Stimulated activated memory B cell treated with anti-CD40 and anti-IgM and Interleukin-4, amounts not matched to agents 10 μg/mL and 1 μg/mL and 100 μg/mL, for 72 hours (primary cell): ENCODE measurements at places on chromosomes 5 and 9.

DNA sequence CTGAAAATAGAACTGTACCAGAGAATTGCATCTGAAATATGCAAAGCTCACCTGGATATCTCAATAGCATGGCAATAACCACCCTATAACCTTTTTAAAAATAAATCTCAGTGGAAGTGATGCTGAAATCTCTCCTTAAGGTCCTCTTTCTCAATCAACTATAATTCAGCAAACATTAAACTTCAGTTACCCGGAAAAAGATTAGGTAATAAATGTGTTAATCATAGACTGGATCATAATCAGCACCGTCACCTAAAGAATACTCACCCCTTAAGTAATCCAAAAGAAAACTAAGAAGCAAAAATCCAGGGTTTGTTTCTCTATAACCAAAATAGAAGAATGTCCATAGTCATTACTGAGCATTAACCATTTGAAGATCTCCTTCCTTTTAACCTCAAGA lies 44.3 kb upstream of the DENND4C start:
- H3K27me3 ChIP-seq = no peaks in the 10 kb centered on the region
- H3K4me1 ChIP-seq = peaks cover 11% of the 10 kb centered on the region

DNA sequence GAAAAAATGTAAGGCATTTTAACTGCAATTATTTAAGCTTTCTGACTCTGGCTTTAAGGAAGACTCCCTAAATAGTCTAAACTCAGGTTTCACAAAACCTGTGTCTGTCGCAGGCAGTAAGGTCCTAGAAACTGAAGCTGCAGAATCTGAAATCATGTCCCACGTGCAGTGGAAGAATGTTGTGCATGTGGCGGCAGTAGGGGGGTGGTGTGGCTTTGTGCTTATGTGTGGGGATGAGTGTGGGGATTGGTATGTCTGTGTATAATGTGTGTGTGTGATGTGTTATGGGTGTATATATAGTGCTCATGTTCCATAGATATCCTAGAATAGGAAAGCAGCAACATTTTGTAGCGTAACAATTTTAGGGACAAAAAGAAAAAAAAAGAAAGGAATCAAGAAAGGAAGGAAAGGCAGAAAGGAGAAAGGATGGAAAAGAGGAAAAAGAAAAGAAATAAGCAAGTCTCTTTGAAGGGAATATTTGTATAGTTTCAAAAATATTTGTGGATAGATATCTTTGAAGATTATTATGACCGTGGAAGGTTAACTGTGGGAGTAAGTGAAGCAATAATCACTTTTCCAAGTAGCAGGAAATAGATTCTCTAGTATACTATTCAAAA lies 6.6 kb downstream of the ANKDD1B start:
- H3K4me3 ChIP-seq = no peak overlapping the region
- H3K36me3 ChIP-seq = no peaks in the 10 kb centered on the region
- no peak overlapping the region for H3K27ac ChIP-seq

GRCh38 chr5:80269991-80270438 lies 14.2 kb upstream of the SERINC5 start:
- ATAC-seq = no peak
- H3K4me1 ChIP-seq = peaks cover 6% of the 10 kb centered on the region
- H3K4me3 ChIP-seq = no peak overlapping the region
- H3K27me3 ChIP-seq = no peaks in the 10 kb centered on the region
- H3K36me3 ChIP-seq = no peaks in the 10 kb centered on the region
- H3K27ac ChIP-seq = no peak overlapping the region

DNA sequence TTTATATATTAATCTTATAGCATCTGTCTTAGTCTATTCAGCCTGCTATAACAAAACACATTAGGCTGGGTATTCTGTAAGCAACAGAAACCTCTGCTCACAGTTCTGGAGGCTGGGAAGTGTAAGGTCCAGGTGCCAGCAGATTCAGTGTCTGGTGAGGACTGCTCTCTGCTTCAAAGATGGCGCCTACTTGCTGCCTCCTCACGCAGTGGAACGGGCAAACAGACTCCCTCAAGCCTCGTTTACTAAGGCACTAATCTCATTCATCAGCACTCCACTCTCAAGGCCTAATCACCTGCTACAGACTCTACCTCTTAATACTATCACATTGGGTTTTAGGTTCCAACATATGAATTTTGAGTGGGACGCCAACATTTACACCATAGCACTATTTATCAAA lies 5.2 kb upstream of the TBC1D2 start:
- H3K4me1 ChIP-seq = peaks cover 7% of the 10 kb centered on the region
- no peak for ATAC-seq
- H3K27ac ChIP-seq = no peak overlapping the region
- H3K4me3 ChIP-seq = no peak overlapping the region
- no peaks in the 10 kb centered on the region for H3K27me3 ChIP-seq

- H3K27me3 ChIP-seq = peaks cover 41% of the 10 kb centered on the region
- no peaks in the 10 kb centered on the region for H3K36me3 ChIP-seq
- no peak overlapping the region for H3K27ac ChIP-seq
- H3K4me1 ChIP-seq = no peaks in the 10 kb centered on the region
These were observed 176.4 kb upstream of the PITX1 start for GRCh38 chr5:135210286-135211055.

- no peak overlapping the region for H3K4me3 ChIP-seq
- H3K36me3 ChIP-seq = no peaks in the 10 kb centered on the region
- H3K27ac ChIP-seq = no peak overlapping the region
- no peak for ATAC-seq
These were observed 375.5 kb downstream of the PDE4D start for GRCh38 chr5:59517926-59518585.

GRCh38 chr9:82109626-82110025 lies 121.1 kb downstream of the SPATA31D1 start:
- no peak overlapping the region for H3K4me3 ChIP-seq
- no peaks in the 10 kb centered on the region for H3K4me1 ChIP-seq
- no peaks in the 10 kb centered on the region for H3K36me3 ChIP-seq
- H3K27ac ChIP-seq = no peak overlapping the region

DNA sequence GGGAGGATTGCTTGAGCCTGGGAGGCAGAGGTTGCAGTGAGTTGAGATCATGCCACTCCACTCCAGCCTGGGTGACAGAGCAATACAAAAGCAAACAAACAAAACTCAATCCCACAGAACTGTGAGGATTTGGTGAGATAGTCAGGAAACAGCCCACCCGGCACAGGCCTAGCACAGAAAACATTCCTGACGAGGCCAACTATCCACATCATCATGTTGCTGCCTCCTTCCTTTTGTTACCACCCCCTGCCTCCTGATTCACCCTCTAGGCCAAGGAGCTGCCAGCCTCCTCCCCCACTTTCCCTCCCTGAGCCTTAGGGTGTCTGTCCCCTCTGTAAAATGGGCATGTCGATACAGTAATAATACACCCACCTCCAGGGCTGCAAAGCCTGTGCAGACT lies 39.0 kb downstream of the STK10 start:
- peaks cover 47% of the 10 kb centered on the region for H3K36me3 ChIP-seq
- H3K4me1 ChIP-seq = peaks cover 68% of the 10 kb centered on the region
- ATAC-seq = no peak
- H3K27ac ChIP-seq = peak overlapping the region; percentile 87
- no peaks in the 10 kb centered on the region for H3K27me3 ChIP-seq

- peaks cover 55% of the 10 kb centered on the region for H3K36me3 ChIP-seq
- H3K27ac ChIP-seq = no peak overlapping the region
- no peaks in the 10 kb centered on the region for H3K4me1 ChIP-seq
- no peak for ATAC-seq
- H3K27me3 ChIP-seq = no peaks in the 10 kb centered on the region
- H3K4me3 ChIP-seq = no peak overlapping the region
These were observed 24.4 kb downstream of the TARS1 start for GRCh38 chr5:33465120-33465519.

- no peak overlapping the region for H3K4me3 ChIP-seq
- H3K27ac ChIP-seq = peak overlapping the region; percentile 78
- peaks cover 52% of the 10 kb centered on the region for H3K4me1 ChIP-seq
- ATAC-seq = peak; percentile 97
- peaks cover 22% of the 10 kb centered on the region for H3K36me3 ChIP-seq
These were observed 43.0 kb downstream of the STRBP start for GRCh38 chr9:123225374-123225813.

DNA sequence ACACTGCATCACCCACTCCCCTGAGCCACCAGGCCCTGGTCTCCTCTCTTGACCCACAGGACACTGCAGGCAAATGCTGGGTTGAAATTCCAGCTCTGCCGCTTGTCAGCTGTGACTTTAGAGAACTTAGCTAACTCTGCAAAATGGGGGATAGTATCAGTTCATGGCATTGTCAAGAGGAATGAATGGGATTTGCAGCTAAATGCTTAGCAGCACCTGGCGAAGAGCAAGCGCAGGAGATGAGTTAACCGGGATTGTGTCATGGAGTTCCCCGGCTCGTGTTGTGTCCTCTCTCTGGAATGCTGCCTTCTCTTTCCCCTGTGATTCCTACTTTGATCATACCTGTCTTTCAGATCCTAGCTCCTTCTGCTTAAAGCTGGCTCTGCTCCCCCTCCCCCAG lies 67.1 kb downstream of the DAB2IP start:
- no peak for ATAC-seq
- no peak overlapping the region for H3K4me3 ChIP-seq
- no peak overlapping the region for H3K27ac ChIP-seq
- peaks cover 6% of the 10 kb centered on the region for H3K4me1 ChIP-seq

GRCh38 chr5:78597974-78598371 lies 50.6 kb downstream of the LHFPL2 start:
- H3K36me3 ChIP-seq = peaks cover 14% of the 10 kb centered on the region
- peaks cover 7% of the 10 kb centered on the region for H3K4me1 ChIP-seq
- ATAC-seq = no peak
- no peak overlapping the region for H3K27ac ChIP-seq
- H3K27me3 ChIP-seq = no peaks in the 10 kb centered on the region

GRCh38 chr5:6202149-6202967 lies 176.0 kb downstream of the MED10 start:
- H3K4me3 ChIP-seq = no peak overlapping the region
- peaks cover 7% of the 10 kb centered on the region for H3K36me3 ChIP-seq
- peak; percentile 31 for ATAC-seq
- peaks cover 14% of the 10 kb centered on the region for H3K27me3 ChIP-seq
- peaks cover 14% of the 10 kb centered on the region for H3K4me1 ChIP-seq

GRCh38 chr9:78030553-78031443 lies 813 bp downstream of the GNAQ start:
- no peak overlapping the region for H3K27ac ChIP-seq
- H3K4me1 ChIP-seq = peaks cover 21% of the 10 kb centered on the region

DNA sequence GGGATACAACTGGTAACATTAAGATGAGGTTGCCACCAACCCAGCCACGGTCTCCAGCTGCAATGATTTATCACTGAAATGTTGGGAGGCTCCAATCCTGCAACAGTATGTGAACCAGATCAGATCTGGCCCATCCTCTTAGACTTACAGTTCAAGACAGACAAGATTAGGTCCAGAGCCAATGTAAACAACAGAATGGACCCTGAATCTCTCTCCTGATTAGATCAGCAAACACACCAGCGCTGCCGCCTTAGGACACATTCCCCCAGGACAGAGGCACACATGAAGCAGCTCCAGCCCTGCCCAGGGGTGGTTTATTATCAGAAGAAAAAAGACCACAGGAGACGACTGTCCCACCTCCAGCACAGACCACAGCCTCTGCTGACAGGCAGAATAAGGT lies 82.1 kb downstream of the SLIT3 start:
- H3K27me3 ChIP-seq = no peaks in the 10 kb centered on the region
- no peaks in the 10 kb centered on the region for H3K4me1 ChIP-seq
- H3K27ac ChIP-seq = no peak overlapping the region
- H3K4me3 ChIP-seq = no peak overlapping the region
